ENCODE measurements at places on chromosomes 7 and 10.

- no peak for DNase-seq
Measured at GRCh38 chr10:88466786-88467185, 116.3 kb downstream of the RNLS start.

DNA sequence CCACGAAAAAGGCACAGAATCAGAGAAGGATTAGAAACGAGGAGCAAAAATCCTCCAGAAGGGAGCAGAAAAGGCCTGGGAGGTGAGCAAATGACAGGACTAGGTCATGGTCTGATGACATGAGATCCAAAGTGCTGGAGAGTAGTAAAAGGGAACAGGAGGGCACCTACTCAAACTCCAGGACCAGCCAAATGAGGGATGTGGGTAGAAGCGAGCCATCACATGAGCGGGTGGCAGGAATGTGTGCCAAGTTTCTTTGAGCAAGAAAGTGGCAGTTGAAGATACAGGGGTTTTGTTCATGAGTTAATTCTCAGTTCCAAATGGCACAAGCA is 112.6 kb downstream of the RNF32 start:
- DNase-seq, result no peak

DNA sequence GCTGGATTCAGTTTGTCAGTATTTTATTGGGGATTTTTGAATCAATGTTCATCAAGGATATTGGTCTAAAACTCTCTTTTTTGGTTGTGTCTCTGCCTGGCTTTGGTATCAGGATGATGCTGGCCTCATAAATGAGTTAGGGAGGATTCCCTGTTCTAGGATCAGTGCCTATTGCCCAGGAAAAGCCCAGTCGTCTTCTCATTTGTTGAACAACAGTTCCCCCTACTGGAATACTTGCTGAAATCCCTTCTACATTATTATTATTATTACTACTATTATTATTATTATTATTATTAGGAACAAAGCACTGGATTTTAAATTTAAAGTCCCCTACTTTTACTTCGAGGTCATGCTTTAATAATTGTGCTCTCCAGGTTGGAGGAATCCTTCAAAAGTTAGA is 528.9 kb downstream of the MAGI2 start:
- peak; percentile 48 for DNase-seq

GRCh38 chr10:77716458-77717317 is 79.1 kb upstream of the KCNMA1 start:
- peak; percentile 70 for DNase-seq

GRCh38 chr10:119818889-119819270 is 53.8 kb downstream of the MCMBP start:
- peak; percentile 36 for DNase-seq

DNA sequence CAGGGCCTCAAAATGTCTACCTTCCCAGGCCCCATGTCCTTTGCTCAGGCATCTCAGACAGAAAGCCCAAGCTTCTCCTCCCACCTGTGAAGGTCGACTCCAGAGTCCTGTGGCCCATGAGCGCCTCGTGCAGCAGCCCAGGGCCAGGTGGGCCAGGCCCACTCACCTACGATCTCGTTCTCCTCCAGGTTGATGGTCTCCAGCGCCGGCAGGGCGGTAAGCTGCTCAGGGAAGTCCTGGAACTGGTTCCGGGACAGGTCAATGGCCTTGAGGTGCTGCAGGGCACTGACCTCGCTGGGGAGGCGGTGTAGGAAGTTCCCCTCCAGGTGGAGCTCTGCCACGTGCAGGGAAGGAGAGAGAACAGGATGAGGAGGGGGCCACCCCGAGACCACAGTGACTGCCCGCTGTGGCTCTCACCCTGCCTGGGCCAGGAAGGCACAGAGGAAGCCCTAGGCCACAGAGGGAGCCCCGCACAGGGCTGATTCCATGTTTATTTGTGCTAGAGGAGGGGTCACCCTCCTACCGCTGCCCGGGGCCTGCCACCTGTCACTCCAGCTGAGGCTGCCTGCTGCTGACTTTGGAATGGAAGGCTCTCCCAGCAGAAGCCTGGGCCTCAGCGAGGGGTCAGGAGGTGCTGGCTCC is 40.0 kb upstream of the NPFFR1 start:
- DNase-seq, result no peak

GRCh38 chr10:93542358-93542791 is 24.1 kb upstream of the FFAR4 start:
- peak; percentile 21 for DNase-seq

- DNase-seq, result no peak
Measured at GRCh38 chr7:49244543-49244942, 320.2 kb downstream of the CDC14C start.

- DNase-seq, result no peak
Measured at GRCh38 chr10:121734589-121735045, 136.4 kb upstream of the FGFR2 start.

- peak; percentile 58 for DNase-seq
Measured at GRCh38 chr7:86937363-86937878, 122.0 kb downstream of the ELAPOR2 start.

- DNase-seq, result no peak
Measured at GRCh38 chr7:158030566-158030965, 557.1 kb downstream of the PTPRN2 start.

GRCh38 chr10:60123668-60124067 is 217.3 kb upstream of the CCDC6 start:
- no peak for DNase-seq

- DNase-seq, result no peak
Measured at GRCh38 chr10:78724846-78725245, 343.9 kb upstream of the ZMIZ1 start.

DNA sequence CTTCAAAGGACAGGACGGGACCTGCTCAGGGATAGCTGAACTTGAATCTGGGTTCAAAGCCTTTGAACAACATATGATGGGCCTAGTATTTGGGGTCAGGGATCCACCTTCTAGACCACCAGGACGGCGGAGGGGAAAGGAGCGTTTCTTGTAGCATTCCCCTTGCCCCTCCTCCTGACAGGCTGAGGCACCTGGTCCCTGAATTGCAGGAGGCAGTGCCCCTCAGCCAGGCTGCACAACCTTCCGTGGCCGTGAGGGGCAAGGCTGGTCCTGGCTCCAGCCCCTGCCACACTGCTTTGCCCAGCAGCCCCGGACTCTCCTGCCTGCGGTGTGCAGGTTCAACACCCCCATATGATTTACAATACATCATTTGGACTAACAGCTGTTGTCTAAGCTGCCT is 58.1 kb downstream of the INSIG1 start:
- DNase-seq, result no peak

GRCh38 chr10:110821508-110821907 is 50.2 kb upstream of the PDCD4 start:
- no peak for DNase-seq

DNA sequence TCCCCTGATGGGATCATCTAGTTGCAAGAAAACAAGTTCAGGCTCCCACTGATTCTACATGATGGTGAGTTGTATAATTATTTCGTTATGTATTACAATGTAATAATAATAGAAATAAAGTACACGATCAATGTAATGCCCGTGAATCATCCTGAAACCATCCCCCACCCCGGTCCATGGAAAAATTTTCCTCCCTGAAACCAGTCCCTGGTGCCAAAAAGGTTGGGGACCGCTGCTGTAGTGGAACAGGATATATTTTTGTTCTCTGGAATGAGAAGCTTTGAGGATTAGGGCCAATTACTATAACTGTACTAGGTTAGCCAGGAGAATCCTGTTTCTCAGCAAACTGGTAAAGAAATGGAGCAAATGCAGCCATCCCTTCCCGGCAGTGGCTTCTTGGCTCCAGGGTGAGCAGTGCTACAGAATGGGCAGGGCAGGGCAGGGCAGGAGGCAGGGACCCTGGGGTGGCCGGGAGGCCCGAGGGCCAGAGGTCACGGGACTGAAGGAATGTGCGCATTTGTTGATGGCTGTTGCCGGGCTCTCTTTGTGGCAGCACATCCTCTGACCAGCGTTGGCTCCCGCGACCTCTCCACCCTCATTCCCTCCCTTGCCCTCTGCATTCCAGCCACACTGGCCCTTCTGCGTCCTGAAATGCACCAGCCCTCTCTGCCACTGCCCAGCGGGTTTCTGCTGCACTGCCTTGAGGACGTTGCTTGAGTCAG is 162.3 kb upstream of the NPS start:
- no peak for DNase-seq

DNA sequence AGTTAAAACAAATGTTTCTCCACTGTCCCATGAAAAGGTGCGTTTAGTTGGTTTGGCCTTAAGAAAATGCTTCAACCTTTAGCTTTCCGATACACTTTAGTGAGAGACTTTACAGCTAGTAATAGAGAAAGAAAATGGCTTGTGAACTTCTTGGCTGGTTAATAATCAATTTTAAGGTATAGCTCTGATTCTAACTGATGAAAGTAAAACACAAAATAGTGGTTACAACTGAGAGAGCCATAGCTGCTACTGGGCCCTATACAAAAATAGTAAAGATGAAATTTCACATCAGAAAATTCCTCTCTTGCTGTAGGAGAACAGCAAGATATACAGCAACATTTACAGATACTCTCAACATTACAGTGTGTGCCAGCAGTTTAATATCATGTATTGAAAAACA is 371.4 kb downstream of the PHTF2 start:
- no peak for DNase-seq

GRCh38 chr7:22025075-22025474 is 79.4 kb upstream of the CDCA7L start:
- DNase-seq, result no peak

DNA sequence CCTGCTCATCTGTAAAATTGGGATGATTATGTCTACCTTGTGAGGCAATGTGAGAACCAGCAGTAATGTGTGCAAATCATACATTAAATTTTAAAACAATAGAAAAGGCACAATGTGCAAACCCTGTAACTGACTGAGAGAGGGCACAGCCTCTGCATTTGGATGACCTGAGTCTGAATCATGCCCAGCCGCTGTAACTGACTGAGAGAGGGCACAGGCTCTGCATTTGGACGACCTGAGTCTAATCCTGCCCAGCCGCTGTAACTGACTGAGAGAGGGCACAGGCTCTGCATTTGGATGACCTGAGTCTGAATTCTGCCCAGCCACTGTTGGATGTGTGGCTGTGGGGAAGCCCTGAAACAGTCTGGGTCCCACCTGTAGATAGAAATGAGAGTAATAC is 351.5 kb upstream of the SHH start:
- no peak for DNase-seq

- no peak for DNase-seq
Measured at GRCh38 chr7:99677648-99678045, 2.1 kb downstream of the CYP3A5 start.

- no peak for DNase-seq
Measured at GRCh38 chr7:154651501-154651900, 351.4 kb downstream of the PAXIP1 start.

DNA sequence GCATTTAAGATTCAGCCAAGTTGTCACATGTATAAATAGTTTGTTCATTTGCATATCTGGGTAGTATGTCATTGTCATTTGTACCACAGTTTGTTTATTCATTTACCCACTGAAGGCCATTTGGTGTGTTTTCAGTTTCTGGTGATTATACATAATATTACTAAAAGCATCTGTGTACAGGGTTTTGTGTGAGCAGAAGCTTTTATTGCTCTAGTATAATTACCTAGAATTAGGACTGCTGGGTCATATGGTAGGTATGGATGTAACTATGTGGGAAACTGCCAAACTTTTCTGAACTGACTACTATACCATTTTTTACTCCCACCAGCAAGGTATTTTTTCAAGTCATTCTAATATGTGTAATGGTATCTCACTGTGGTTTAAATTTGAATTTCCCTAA is 584.0 kb upstream of the GHITM start:
- DNase-seq, result peak; percentile 21

DNA sequence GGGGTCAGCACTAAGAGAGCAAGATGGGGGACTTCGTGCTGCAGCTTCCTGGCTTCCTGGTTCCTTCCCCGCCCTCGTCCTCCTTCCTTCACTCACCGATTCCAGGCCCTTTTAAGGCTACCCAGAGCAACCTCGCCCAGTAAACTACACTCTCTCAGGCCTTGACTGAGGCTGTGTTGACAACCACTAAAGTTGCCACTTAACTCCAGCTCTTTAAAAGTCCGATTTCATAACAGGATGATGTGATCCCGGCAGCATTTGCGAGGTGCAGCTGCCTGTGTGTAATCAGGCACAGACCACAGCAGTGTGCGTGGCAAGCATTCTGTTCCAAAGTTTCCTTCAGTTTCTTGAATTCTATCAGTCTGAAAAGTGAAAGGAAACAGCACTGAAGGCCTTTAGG is 110.6 kb downstream of the RAB11FIP2 start:
- DNase-seq, result peak; percentile 79

DNA sequence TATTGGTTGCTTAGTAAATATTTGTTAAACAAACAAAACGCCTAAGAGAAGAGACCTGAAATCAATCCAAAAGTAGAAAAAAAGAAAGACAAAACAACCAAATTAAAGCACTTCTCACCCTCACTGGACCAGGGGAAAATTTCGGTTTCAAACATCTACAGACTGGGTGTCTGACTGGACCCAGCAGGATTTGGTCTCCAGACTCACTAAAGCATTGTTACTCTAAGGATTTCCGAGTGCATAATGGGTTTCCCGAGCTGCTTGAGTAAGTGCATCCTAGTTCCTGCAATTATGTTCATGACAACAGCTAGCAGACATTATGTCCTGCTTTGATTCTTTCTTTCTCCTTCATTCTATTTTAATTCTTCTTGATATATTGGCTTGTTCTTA is 51.8 kb upstream of the FAM3C start:
- no peak for DNase-seq

Measured in fibroblast of skin of right biceps (primary cell).